ENCODE measurements at places on chromosomes 16 and 17.

DNA sequence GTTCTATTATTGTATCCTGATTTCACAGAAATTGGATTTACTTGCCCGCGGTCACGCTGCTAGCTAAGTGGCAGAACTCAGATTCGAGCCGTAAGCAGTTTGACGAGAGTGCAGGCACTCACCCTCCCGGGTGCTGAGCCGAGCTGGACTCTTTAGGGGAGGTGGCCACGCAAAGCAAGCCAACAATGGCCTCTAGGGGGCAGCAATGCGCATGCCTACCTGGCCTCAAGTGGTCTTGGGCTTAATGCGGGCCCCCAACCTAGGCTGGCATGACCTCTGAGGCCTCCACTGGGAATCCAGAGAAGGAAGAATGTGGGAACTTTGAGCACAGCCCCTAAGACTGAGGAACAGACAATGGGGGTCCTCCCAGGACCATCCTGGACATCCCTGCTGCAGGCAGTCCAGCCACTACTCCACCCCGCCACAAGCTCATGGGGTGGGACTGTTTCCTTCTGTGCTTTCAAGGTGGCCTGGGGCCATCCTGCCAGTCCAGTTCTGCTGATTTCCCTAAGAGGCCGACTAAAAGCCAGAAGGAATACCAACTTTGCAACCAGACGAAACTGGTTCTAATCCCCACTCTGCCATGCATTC is 276.5 kb downstream of the XYLT1 start:
- DNase-seq = no peak

GRCh38 chr17:83186226-83186625 is 106.8 kb downstream of the METRNL start:
- DNase-seq = no peak

DNA sequence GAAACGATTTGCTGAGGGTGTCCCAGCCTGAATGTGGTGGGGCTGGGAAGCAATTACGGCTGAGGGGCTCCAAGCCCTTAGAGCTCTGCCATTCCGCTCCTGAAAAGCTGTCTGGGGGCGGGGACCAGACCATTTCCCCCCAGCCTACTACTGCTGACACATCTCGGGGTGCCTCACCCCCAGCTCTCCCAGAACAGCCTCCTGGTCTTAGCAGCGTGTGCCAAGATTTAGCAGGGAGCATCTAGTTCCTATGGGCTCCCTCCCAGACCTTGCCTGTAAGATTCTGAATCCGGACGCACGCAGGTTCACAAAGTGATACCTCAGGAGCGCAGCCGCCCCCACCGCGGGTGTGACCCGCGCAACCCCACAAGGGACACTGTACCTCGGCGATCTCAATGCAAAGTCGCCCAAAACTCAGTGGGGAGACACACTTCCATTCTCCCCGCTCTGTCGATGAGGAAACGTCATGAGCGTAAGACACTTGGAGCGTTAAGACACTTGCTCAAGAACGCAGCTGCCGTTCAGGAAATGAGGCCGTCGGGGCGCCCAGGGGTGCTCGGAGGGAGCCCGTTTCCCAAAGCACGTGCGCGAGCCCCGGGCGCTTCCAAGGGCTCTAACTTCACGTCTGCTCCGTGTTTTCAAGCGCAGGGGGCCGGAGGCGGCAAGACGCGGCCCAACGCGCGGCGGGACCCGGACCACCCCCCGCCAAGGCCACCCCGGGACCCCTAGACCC is 629 bp downstream of the GEMIN4 start:
- DNase-seq = peak; percentile 17

GRCh38 chr17:55068862-55069811 is 100.6 kb downstream of the STXBP4 start:
- no peak for DNase-seq

- peak; percentile 56 for DNase-seq
Observed at GRCh38 chr17:75632863-75633485, at the start of gene SMIM5. Gene SMIM5, plus strand, starts transcription at chr17:75633434. Its CDS starts 6,768 bp downstream, at chr17:75640202.

DNA sequence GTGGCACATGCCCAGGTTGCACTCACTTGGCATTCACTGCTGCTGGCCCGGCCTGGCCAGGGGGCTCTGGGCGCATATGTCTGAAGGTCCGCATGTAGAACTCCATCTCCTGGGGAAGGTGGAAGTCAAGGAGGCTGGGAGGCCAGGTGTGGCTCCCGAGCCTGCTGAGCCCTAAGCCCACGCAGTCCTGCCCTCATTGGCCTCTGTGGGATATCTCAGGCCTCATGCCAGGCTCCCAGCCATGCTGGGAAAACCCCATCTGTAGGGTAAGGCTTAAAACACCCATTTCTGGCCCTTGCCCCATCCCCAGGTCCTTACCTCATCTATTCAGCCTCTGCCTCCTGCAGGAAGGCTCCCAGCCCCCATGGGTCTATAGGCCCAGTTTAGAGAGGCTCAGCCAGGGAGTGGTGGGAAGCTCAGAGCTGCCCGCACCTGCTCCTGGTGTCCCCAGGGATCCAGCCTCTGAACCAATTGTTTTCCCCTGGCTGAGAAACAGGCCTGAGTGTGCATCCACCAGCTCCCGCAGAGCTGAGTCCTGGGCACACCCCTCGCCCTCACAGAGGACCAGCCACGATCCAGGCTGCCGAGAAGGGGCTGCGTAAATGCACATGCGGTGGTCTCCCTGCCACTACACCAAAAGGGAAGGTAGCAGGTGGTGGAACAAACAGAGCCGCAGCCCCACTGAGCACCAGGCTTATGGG is 2.3 kb upstream of the TPPP3 start:
- peak; percentile 65 for DNase-seq

- no peak for DNase-seq
Observed at GRCh38 chr17:14664511-14664910, 363.6 kb downstream of the HS3ST3B1 start.

GRCh38 chr17:31373150-31374093 is 18.1 kb upstream of the RAB11FIP4 start:
- DNase-seq = no peak

DNA sequence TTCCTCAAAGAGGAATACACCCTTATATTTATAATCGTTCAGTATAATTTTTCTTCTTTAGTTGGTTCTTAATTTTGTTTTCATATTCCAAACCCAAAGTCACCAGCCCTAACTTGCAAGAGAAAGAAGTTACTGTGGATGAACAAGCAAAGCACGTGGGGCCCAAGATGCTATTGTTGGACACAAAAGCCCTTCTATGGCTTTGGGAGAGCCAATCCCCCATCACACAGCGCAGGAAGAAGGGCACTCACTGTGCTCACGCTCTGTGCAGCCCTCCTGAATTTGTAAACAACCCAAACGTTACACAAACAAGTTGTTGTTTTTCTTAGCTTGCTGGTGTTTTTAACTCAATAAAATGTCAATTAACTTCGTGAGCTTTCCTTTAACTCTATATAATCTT is 22.5 kb downstream of the SPPL2C start:
- no peak for DNase-seq

GRCh38 chr16:67736858-67737257 is 17.7 kb upstream of the GFOD2 start:
- DNase-seq = no peak

GRCh38 chr16:28863929-28864793 is 518 bp downstream of the SH2B1 start:
- DNase-seq = no peak

DNA sequence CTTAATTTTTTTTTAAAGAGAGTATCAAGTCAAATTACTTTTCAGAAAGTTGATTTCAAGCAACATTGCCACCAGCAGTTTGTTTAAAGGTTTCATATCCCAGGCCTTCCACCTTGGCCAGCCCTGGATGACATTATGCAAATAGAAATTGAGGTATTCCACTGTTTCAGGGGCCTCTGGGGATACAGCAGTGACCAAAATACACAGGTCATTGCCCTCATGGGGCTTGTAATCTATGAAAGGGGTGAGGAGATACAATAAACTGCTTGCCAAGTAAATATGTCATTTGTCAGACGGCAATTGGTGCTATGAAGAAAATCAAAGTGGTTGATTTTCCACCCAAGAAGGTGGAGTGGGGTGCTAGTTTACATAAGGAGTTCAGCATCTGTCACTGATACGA is 37.8 kb upstream of the TMC5 start:
- no peak for DNase-seq

- DNase-seq = no peak
Observed at GRCh38 chr16:46753015-46753414, 4.9 kb upstream of the MYLK3 start.

- no peak for DNase-seq
Observed at GRCh38 chr16:47073223-47074155, 70.3 kb downstream of the NETO2 start.

Data from SHP77 (cell line).